Activated CD4-positive, alpha-beta T cell treated with anti-CD3 and anti-CD28 coated beads, Interleukin-2, amount 50 U/mL, for 16 hours (primary cell): ENCODE measurements at places on chromosomes 16 and 17.

DNA sequence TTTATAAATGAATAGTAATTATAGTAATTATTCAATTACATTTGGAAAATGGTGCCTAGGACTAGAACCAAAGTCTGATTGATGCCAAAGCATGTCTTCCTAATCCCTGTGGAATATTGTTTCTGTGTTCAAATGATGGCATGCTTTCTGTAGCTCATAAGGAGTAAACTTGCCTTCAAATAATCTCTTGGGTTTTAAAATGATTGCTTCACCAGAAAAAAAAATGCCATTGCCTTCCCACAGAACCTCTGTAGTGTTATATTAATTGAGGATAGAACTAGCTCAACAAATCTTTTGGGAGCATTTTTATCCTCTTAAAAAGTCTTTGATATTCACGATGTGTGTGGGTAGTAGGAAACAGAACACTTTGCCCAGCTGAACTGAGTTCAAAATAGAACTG is 7.7 kb upstream of the TMEM100 start:
- no peak for DNase-seq

GRCh38 chr17:5976251-5976650 is 93.9 kb upstream of the WSCD1 start:
- DNase-seq, result no peak

DNA sequence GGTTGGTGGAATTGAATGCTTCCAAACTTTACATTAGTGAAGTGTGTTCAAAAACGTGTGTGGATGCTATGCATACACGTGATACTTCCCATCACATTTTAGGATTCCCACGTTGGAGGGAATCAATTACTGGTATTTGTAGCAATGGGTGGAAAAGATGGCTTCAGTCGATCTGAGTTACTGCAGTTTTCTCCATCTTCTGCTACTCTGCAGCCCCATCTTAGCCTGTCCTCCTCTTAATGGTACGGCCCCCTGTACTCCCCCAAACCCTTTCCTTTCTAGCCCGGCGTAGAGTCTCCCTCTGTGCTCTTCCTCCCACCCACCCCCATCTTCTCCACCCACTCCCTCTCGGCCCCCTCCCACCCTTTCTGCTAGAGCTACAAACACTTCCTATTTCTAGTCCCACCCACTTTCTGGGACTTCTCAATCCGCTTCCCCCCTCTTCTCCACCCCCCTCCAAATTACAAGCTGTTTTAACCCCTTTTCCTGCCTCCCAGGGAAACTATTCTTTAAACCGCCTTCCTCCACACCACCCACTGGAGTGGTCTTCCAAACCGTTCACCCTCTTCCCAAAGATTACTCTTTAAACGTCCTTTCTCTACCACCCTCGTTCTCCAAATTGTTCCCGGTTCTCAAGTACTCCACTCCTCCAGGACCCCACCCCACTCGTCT is 1.1 kb downstream of the CHTF8 start:
- DNase-seq, result no peak

DNA sequence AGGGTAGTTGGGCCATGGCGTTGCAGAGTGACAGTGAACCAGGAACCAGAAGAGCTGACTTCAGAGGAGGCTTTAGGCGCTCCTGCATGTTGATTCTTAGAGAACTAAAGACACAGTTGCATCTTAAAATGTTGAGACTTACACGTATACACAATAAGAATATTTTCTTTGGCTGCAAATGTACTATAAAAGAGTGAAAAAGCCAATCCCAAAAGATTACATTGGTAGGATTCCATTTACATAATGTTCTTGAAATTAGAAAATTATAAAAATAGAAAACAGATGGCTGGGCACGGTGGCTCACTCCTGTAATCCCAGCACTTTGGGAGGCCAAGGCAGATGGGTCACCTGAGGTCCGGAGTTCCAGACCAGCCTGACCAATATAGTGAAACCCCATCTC is 738.8 kb downstream of the WWOX start:
- DNase-seq, result no peak

DNA sequence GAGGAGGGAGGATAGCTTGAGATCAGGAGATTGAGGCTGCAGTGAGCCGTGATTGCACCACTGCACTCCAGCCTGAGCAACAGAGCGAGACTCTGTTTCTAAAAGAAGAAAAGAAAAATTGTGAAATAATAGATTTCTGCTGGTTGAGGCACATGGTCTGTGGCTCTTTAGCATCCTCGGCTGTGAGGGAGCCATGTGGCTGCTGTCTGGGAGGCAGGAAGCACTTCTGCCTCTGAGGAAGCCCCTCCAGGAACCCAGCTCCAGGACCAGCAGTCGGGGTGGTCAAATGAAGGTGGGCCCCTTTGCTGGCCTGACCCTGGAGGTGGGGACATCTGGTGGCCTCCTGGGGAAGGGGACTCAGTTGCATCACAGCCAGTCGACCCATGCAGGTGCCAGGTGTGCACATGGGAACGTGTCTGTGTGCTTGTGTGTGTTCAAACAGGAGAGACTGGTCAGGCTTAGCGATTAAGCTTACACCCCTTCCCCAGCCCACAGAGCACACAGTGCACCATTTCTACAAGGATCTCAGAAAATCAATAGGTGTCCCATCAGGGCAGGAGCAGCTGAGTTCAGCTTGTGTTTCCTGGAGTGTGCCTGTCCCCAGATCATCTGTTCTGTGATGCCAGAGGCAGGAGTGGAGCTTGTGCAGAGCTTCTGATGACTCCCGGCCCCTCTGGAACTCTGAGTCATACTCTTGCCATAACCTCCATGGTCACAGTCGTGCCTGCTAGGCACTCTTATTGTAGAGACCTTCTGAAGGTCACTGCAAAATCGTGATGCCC is 24.3 kb upstream of the MGAT5B start:
- no peak for DNase-seq

GRCh38 chr16:66293932-66294331 is 72.6 kb upstream of the CDH5 start:
- no peak for DNase-seq

DNA sequence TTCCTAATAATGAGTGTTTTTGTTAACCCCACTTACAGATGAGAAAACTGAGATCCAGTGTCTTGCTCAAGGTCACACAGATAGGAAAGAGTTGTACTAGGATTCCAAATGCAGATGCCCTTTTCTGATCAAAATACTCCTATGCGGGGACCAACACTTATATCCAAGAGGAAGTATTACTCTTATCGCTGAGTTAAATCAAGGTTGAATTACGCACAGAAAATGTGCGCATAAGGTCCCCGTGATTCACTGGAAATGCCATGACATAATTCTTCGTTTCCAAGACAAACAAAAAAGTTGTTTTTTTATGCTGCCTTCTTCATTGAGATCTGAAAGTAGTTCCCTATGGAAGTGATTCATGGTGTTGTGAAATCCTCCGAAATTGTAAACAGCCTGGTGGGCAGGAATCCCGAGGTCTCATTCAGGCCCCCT is 463.8 kb upstream of the HSBP1 start:
- DNase-seq, result no peak
